Regular cardiac myocyte (primary cell): ENCODE measurements at places on chromosomes 7 and 10. TPM values are rescaled to one million over a fixed set of nuclear protein-coding genes. Genes with fewer than 3 reads are reported as not detected.

CYP26C1 gene
- under 0.01 TPM in 2 replicates for total RNA-seq

ANAPC16 gene
- 29.1 and 43.4 TPM in 2 replicates for total RNA-seq

BMPR1A gene
- total RNA-seq: 54.8 and 73.9 TPM in 2 replicates

GRM8 gene
- under 0.01 TPM in 1 of 2 replicates, not detected in the other for total RNA-seq

MBL2 gene
- not detected in 2 replicates for total RNA-seq

TWIST1 gene
- total RNA-seq: 33.5 and 39.5 TPM in 2 replicates

KIAA1549 gene
- total RNA-seq: 0.56 and 0.58 TPM in 2 replicates

CISD1 gene
- total RNA-seq: 19.2 and 27.0 TPM in 2 replicates

SPDYE2 gene
- not detected in 2 replicates for total RNA-seq

DGKI gene
- 5.6 and 22.3 TPM in 2 replicates for total RNA-seq

PTPRE gene
- total RNA-seq: 1.7 and 3.9 TPM in 2 replicates

PPP1R9A gene
- 0.56 and 0.77 TPM in 2 replicates for total RNA-seq

PRKG1 gene
- 17.8 and 48.5 TPM in 2 replicates for total RNA-seq
